ENCODE measurements at places on chromosomes 7 and 10.

- DNase-seq: no peak
These were observed 302.0 kb downstream of the ETV1 start for GRCh38 chr7:13687500-13687899.

DNA sequence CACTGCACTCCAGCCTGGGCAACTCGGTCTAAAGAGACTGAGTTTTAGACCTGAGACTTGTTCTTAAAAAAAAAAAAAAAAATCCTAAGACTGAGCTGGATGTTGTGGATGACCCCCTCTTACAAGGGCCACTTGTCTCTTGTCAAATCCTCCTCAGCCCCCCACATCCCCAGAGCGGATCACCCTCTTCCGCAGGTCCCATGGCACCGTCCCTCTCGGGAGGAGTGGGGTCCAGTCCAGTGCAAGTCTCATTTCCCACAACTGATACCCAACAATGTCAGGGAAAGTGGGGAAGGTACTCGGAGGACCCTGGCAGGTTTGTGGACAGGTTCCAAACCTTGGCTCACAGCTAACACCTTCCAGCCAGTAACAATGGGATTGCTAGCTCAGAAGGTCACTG, 100.3 kb downstream of the ELFN1 start:
- DNase-seq: no peak

GRCh38 chr7:47763063-47763974, 181.4 kb upstream of the TNS3 start:
- no peak for DNase-seq

DNA sequence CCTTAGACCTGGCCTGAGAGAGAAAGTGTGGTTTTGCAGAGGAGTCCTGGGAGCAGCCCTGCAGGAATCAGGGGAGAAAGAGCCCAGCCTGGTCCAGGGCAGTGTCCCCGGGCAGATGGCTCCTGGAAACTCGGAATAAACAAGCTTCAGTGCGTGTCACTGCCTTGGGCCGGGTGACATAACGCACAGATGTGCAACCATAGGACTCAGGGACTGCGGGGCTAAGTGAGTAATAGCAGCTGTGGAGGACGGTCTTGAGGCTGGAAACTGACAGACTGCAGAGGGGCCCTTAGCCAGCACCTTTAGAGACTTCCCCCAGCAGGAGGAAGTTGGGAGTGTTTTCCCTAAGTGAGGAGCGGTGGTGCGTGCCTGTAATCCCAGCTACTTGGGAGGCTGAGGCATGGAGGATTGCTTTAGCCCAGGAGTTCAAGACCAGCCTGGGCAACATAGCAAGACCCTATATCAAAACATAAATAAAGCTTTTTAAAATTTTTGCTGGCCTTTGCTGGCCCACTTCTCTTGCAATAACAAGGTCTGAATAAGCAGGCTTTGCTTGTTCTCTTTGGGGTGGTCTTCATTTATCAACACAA, 5.3 kb upstream of the CLIP2 start:
- no peak for DNase-seq

- DNase-seq: no peak
These were observed 5.6 kb downstream of the AKR1B15 start for GRCh38 chr7:134554417-134554966.

DNA sequence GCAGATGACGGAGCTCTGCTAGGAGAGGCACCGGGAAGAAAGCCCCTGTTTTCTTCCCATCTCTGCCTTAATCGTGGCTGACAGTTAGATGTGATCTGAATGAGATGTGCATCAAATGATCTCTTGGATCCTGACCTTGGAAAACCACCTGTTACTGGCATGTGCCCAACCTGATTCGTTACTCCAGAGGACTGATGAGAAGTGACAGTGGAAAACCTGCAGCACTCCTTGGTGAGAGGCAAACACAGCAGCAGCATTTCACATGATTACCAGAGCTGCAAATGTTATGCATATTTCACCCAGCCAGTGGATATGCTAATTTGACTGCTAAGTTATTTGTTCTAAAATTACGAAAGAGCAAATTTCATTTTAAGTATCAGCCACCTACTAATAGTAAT, 95.3 kb downstream of the PTPRN2 start:
- DNase-seq: no peak

DNA sequence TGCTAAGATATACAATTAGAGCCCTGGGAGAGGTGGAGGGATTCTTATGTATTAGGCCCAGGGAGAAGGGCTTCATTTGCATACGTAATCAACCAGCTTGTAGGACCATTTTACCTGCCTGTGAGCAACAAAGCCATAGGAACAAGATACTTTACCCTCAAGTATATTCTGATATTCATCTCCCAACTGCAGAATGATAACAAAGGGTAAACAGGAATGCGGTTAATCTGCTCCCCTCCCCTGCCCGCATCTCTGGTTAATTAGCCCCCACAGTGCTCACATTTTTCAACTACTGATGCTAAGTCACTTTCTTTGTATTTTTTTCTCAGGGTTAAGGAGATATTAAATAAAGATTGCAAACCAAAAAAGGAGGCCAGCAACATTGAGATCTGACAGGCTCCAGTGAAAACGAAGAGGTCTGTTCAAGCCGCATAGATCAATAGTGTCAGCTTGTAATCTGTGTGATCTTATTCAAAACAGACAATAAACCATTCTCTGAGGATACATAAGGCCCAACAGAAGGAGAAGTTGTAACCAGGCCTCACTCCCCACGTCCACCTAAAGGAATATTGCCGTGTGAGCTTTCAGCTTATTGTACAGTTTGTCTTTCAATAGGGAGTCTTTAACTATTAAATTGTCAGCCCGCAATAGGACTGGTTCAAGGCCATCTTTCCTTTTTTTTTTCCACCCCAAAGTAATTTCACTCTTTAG, 203.4 kb downstream of the RAPGEF5 start:
- DNase-seq: no peak

DNA sequence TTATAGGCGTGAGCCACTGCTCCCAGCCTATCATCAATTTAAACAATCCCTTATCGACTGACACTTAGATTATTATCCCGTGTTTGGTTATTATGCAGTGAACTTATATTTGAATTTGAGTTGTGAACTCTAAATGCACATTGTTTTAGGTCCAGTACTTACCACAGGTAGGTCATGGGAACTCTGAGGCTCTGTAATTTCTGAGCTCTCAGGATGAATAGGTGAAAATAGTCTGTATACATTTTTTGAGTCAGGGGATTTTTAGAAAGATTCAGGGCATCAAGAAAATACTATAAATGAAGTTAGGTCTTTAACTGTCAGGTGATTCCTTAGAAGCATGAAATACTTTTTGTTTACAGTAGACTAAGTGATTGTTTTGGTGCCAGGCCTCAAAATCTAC, 8.8 kb downstream of the CCDC136 start:
- DNase-seq: no peak

DNA sequence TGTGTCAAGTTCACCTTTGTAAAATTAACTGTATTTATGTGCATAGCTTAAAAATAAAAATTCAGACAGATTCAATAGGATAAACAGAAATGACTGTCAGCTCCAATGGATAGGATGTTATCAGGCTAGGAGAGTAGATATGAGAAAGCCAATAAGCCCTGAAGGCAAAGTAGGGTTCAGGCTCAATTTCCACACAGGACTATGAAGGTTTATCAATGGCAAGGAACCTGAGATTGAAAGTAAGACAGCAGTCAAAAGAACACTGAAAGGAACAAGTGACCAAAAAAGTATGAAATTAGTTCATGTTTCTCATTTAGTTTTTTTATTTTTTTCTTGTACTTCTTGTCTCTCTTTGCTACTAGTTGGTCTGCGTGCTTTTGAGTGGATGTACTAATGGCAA, 121.4 kb downstream of the ELMO1 start:
- DNase-seq: no peak

- no peak for DNase-seq
These were observed 136.5 kb downstream of the EPC1 start for GRCh38 chr10:32210306-32211045.

Measured in activated T-cell treated with anti-CD3 and anti-CD28 coated beads, Interleukin-2, amount 50 U/mL, for 24 hours (primary cell).